ENCODE measurements at places on chromosomes 5 and 9. TPM values are rescaled to one million over a fixed set of nuclear protein-coding genes. Genes with fewer than 3 reads are reported as not detected.

- no peak for DNase-seq
These were observed 14.1 kb upstream of the MAP1B start for GRCh38 chr5:72093217-72093616.

DNA sequence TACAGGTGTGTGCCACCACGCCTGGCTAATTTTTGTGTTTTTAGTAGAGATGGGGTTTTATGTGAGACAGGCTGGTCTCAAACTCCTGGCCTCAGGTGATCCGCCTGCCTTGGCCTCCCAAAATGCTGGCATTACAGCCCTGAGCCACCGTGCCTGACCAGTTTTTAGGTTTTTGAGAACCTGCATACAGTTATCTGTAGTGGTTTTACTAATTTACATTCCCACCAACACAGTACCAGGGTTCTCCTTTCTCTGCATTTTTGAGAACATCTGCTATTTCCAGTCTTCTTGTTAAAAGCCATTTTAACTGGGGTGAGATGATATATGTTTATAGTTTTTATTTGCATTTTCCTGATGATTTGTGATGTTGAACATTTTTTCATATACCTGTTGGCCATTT, 12.8 kb downstream of the DMXL1 start:
- no peak for DNase-seq

DNA sequence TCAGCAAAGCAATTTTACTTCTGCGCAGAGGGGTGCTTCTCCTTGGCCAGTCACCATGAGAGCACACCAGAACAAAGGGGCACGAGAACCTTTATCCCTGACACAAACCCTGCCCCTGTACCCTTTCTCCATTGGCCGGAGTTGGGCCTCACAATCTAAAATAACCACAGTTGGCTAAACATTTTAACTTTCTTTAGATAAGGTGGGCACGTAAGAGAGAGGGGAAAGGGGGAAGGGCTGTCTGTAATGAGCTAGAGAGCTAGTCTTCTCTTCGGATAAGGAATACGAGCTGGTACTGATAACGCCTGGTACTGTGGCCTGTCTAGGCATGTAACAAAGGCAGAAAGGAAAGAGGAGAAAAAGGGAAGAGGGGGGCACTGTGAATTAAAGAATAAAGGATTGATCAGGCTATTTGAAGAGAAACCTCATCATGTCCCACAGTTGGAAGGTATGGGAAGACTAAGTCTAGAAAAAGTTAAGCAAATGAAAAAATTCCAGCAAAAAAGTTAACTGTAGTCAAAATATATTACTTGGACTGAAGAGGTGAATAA, 1.8 kb upstream of the IARS1 start:
- DNase-seq = no peak

DNA sequence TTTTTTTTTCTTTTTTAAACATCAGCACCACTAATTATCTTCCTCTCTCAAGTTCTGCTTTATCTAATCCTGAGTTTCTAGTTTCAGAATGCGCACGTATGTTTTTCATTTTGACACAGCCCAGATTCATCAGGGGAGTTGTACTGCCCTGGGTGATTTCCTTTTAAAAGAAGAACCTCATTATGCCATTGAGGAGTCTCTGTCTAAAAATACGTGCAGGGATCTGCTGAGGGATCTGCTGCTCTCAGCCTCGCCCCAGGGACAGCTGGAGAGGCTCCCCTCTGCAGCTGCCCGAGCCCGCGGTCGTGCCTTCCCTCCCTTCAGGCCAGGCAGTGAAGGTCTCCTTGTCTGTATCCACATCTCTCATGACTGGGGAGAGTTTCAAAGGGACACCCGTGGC, 273.1 kb downstream of the ARHGEF28 start:
- DNase-seq = no peak

DNA sequence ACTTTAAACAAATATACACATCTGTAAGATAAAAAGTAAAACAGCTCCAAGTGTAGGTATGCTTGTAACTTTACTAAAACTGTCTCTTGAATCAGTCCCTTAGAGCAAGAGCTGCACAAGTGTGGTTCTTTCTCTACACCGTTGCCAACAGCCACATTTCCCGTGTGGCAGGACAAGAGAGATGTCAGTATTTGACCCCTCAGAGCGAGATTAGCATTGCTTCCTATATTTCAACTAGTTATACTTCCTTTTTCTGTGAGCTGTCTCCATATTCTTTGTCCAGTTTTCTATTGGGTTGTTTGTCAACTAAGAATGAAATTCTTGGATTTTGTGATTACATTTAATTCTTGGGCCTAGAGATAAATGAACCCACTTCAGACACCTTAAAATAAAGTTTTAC, 8.0 kb downstream of the PLIN2 start:
- no peak for DNase-seq

GRCh38 chr5:75666801-75667200, 50.4 kb downstream of the POC5 start:
- no peak for DNase-seq

GRCh38 chr9:9913276-9913832, 699.4 kb downstream of the PTPRD start:
- DNase-seq = no peak

DNA sequence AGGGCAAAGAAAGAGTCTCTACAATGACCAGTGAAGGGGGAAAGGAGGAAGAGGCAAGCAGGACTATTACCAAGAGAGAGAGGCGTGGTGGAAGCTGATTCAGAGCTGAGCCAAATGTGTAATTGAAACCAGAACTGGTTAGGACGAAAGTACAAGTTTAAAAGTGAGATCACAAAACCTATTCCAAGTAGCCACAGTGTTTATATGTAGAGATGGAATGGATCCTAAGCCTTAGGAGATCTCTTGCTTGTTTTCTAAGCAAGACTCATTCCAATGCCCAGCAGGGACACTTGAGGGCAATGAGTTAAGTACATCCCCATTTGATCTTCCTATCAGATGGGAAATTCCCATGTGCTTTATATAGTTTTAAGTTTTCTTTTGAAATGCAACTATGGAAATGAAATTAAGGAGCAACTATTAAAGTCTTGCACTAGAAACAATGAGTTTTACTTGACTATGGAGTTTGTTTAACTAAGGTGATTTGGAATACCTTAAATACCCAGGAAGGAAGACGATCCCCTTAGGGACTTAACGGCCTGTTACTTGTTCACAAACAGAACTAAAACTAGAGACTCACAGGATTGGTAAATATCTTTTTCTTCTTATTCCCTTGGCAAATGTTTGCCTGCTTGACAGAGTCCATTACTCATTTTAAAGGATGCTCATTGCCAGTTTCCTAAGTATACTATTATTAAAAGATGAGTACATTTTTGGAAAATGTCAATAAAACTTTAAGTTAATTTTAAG, 51.1 kb upstream of the SNX2 start:
- no peak for DNase-seq

DNA sequence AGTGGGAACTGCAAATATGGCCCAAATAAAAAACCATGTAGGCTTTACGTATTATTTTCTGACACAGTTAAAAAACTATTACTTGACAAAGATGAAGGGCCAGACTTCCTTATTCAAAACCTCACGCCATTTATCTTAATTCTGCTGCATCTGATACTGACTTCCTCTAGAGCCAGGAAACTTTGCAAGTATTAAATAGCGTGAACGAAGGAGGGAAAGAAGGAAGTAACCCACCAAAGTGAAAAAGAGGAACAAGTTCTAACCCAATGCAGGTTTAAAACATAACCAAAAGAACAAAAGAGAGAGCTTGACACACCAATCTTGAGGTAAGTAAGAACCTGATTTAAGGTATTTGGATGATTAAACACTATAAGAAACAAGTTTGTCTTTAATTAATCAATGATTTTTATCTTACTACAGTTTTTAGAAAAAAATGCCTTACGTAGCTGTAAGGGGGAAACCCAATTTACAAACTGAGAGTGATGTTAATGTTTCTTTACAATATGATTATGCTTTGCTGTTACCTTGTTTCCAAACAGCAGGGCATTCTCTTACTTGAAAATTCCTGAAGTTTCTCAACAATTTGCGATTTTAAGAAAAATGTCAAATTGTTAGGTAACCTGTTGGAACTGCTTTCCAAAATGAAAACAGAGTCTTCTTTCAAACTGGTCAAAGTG, at the start of gene GAPT:
Gene GAPT (plus strand): TSS at position 220 of the 677 bp plus-strand sequence. CDS start 3,102 bp downstream, outside the sequence.
- DNase-seq = no peak

GRCh38 chr9:79020276-79020675, 551.5 kb upstream of the TLE4 start:
- DNase-seq = no peak

Gene OLFML2A
- total RNA-seq = not detected

DNA sequence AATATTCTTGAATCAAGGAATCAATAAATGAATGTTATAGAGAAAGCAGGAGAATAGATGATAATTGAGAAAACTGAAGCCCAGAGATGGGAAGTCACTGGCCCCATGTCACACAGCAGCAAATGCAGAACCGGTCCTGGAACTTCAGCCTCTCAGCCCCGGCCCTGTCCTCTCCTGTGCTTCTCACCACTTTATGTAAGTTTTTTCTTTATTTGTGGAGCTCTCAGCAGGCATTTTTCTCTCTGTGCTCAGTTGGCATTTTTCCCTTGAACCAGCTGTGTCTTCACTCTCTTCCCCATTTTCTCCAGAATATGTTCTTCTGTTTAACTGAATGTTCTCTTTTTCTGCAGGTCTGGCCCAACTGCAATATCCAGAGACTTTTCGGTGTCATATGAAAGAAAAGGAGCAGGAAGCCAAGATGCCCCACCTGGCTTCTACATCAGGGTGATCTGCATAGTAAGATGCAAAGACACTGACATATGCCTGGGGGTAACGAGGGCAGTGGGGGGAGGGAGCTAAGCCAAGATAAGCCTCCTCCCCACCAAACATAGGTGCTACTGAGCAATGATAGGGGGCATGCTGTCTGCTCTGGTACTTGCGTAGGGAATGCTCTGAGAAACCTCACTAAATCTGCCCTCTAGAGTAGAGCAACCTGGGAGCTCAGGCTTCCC, 12.8 kb upstream of the LCP2 start:
- no peak for DNase-seq

GRCh38 chr9:19479874-19480273, 71.1 kb downstream of the ACER2 start:
- DNase-seq = no peak

GRCh38 chr9:12856603-12857002, 81.8 kb downstream of the LURAP1L start:
- DNase-seq = no peak

DNA sequence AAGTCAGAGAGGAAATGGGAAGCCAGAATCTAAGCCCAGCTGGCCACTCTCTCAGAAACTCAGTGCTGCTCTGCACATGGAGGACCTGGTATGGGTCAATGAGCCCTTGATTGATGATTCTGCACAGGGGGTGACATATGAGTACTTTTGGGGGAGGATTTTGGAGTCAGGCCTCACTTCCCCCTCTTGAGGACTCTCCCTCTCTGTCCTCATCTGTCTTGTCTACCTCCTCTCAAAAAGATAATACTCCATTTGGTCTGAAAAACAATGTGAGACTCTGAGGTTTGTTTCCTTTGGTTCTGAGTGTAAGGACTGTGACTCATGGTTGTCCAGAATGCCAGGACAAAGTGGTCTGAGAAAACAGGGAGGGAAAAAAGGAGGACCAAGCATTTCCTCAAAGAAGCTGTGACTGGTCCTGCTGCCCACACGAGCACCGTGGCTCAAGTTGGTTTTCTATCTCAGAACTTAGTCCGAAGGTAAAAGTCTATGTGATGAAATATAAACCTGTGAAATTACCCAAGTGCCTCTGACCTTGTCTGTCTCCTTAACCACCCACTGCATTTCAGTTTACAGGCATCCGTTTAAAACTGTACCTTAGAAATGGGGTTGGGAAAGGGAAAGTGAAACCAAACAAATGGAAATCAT, 11.1 kb downstream of the TTC39B start:
- no peak for DNase-seq

Gene IFNK
- not detected for total RNA-seq

Gene OSMR
- total RNA-seq = not detected

GRCh38 chr5:180598316-180598701, 7.0 kb upstream of the SCGB3A1 start:
- no peak for DNase-seq

DNA sequence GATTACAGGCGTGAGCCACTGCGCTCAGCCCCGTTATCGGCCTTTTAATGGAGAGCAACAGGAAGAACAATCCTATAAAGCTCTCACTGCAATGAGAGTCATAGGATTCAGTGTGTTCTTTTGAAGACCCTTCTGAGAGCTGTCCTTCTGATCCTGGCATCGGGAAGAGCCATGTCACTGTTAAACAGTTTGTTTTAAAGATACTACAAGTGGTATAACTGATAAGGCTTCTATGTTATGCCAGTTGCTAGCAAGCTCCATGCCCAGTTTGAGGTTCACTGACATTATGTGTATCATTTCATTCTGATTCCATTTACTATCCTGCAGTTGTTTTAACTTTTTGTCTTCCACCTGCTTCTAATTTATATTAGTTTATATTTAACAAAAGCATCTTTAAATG, 55.8 kb downstream of the GNAQ start:
- DNase-seq = no peak

Gene GPR150
- total RNA-seq = 0.22 TPM

GRCh38 chr5:96761618-96762017, 46.1 kb downstream of the ERAP1 start:
- no peak for DNase-seq

DNA sequence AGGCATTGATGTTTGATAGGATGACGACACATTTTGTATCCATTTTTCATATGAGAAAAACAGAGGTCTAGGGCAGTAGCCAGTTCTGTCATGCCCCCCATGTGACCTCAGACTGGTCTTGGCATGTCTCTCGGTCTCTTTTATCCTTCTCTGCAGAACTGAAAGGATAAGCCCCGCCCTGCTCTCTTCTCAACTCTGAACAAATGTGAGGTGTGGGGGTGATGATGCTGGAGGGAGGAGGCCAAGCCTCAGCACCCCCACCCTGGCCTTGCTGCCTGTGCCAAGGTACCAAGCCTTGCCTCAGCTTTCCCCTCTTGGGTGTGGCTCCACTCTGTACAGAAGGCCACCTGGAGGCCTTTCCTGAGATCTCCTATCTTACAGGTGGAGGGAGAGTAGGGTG, 19.5 kb upstream of the CRB2 start:
- no peak for DNase-seq

- no peak for DNase-seq
These were observed 134.2 kb upstream of the MARCHF11 start for GRCh38 chr5:16313761-16314160.

- no peak for DNase-seq
These were observed 34.6 kb upstream of the COL15A1 start for GRCh38 chr9:98908897-98909634.

Gene MED10
- 60.2 TPM for total RNA-seq
